Endodermal cell (in vitro differentiated cells): ENCODE measurements at places on chromosomes 5 and 9.

- DNase-seq, result no peak
Observed at GRCh38 chr9:109765830-109766229, 14.2 kb upstream of the PALM2AKAP2 start.

DNA sequence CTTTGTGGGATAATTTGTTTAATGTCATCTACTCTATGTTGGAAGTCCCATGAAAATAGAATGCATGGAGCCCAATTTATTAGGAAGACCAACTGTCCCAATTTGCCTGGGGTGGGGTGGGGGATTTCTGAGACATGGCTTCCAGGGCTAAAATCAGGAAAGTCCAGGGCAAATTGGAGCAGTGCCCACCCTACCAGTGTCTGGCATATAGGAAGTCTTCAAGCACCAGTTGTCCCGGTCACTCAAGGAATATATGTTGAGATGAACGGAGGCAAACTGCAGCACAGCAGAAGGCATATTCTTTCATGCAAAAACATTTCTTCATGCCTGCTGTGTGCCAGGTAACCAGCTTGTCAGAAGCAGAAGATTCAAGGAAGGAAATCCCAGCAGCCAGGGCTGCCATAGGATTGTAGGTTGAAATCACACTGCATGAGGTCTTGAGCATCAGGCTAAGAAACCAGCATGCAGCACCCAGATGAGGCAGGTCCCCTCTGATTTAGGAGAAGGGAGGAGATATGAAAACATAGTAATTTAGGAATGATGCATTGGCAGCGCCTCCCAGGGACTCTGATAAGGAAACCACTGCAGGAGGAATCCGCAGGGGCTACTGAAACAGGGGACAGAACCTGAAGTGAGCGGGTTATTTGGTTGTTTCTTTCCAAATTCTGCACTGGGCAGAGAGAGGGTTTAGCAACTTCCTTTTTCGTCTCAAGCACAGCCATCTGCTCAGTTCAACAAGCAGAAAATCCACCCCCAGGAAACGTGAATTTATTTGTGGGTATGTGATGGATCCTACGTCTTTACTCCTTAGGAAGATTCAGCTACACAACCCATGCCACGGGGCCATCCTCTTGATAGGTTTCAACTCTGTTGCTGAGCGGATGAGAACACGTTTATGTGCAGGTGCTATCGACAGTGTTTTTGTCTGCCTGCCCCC, 112.6 kb upstream of the CPEB4 start:
- DNase-seq, result no peak

- no peak for DNase-seq
Observed at GRCh38 chr9:36053971-36054370, 17.3 kb downstream of the RECK start.

GRCh38 chr5:132003170-132003744, 8.2 kb downstream of the ACSL6 start:
- DNase-seq, result peak; percentile 92

GRCh38 chr9:112002131-112002846, 105.7 kb downstream of the UGCG start:
- DNase-seq, result peak; percentile 22

- no peak for DNase-seq
Observed at GRCh38 chr5:157514974-157515373, 55.0 kb downstream of the NIPAL4 start.

DNA sequence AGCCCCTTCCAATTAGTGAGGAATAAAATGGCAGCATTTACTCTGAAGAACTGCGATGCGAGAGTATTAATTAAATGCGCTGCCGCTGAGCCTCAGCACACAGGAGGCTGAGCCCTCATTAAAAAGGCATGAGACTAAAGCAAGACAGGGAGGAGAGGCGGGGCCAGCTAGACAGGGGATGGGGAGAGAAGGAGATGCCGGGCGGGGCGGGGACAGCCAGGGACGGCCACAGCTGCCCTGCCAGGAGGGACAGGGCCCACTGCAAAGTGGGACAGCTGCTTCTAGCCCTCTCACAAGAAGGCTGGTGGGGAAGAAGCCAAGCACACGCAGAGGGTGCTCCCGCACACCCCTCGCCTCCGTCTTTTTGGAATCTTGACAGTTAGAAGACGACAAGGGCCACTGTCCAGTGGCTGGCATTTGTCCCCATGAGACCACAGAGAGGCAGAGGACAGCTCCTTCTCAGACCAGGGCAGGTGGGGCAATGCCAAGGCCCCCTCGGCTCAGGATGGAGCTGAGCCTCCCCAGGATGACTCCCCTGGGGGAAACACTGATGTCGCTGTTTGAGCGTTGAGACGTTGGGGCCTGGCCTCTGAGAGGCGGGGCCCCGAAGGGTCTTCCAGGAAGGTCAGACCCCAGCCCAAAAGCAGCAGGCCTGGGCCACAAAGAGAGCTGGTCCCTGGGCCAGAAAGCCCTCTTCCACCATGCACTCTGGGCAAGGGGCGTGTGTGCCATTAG, 26.9 kb downstream of the ADAMTS2 start:
- DNase-seq, result no peak

- DNase-seq, result no peak
Observed at GRCh38 chr5:54758038-54758437, 227.4 kb downstream of the ESM1 start.

DNA sequence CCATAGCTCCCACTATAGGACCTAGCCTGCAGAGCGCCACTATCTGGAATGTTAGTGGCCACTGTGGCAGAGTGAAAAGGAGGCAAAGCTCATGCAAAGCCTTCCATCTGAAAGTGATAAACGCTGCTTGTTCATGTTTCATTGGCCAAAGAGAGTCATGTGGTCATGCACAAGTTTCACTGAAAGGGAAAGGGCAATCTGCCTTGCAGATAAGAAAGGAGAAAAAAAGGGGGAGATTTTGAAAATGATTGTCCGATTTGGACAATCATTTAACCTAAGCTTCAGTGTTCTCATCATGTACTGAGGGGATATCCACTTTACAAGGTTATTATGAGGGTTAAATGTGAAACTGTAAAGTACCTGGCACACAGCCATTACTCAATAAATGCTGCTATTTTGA, 9.0 kb upstream of the MOB3B start:
- DNase-seq, result no peak

DNA sequence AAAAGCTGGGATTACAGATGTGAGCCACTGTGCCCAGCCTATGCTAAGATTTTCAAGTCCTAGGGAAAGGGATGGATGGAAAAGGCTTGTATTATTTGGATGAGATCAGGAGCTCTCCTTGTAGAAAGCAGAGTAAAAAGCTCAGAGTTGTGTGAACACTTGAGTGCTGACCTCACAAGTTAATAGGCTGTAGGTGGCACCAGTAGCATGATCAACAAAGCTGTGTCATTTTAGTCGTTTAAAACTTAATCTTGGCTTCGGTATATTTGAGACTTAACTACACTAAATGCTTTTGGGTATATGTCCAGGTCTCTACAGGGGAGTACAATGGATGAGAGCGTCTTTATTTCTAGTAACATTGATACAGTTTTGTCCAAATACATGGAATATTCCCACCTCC, 264.2 kb downstream of the TMEM38B start:
- DNase-seq, result no peak

GRCh38 chr9:34500623-34501267, 22.0 kb downstream of the ENHO start:
- DNase-seq, result peak; percentile 93

- no peak for DNase-seq
Observed at GRCh38 chr5:146450002-146450401, 2.9 kb downstream of the TCERG1 start.

DNA sequence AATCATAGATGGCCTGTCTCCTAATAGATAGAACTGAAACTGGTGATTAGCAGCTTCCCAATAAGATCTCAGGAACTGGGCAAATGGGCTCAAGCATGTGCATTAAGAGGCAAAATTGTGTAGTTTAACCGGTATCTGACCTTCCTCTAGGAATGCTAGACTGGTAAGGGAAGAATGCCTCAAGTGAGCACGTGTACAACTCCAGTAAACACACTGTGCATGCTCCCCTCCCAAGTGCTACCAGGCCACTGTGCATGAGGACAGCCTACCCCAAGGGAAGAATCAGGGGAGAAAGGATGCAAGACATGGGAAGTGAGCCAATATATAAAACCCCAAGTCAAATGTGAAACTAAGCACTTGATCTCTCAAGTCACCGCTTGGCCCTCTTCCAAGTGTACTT, 1157.4 kb upstream of the CDH18 start:
- no peak for DNase-seq

- DNase-seq, result no peak
Observed at GRCh38 chr5:39194466-39195136, 24.8 kb downstream of the FYB1 start.

DNA sequence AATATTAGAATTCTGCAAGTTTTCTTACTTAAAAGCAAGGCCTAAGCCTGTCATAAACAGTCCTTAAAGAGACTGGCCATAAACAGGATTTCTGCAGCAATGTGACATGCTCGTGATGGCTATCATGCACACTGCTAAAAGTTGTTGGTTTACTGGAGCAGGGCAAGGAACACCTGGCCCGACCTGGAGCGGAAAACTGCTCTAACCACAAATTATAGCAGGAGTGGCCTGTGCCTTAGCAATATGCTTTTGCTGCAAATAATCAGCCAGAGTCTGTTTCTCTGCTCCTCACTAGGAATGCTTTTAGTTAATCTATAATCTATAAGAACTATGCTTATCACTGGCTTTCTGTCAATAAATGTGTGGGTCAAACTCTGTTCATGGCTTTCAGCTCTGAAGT, 322.9 kb upstream of the RPS23 start:
- no peak for DNase-seq

DNA sequence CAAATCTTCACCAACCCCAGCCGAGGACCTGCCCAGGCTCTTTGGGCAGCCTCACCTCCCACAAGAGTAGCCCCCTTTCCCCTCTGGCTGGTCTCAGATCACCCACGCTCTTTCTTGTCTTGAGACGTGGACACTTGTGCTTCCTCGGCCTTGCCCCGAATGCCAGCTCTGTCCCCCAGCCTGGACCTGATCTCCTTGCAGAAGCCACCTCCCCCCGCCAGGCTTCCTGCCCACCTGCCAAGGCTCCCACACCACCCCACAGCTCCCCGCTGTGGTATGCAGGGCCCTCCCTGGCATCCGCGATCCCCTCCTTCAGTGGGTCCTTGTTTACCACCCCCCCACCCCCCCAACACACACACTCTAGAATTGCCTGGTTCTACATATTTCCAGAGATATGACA, 133.7 kb downstream of the ROR2 start:
- peak; percentile 44 for DNase-seq

DNA sequence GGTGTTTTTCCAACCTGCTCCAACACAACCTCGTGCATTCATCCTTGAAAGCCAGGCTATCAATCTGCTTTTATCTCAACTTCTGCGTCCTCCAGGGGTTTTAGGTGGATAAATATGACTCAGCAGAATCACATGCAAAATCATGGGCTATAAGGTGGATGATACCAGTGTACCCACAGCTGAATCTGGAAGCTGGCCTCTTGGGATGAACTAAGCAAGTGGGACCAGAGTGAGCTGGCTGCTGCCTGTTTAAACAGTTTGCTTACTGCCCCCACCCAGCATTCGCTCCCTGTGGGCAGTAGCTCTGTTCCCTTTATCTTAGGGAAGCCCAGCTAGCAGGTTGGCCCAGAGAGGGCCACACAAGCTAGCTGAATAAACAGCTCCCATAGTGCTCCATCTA, 194.0 kb downstream of the CRB2 start:
- DNase-seq, result peak; percentile 61

- peak; percentile 83 for DNase-seq
Observed at GRCh38 chr9:97271292-97271691, 36.2 kb upstream of the CCDC180 start.

DNA sequence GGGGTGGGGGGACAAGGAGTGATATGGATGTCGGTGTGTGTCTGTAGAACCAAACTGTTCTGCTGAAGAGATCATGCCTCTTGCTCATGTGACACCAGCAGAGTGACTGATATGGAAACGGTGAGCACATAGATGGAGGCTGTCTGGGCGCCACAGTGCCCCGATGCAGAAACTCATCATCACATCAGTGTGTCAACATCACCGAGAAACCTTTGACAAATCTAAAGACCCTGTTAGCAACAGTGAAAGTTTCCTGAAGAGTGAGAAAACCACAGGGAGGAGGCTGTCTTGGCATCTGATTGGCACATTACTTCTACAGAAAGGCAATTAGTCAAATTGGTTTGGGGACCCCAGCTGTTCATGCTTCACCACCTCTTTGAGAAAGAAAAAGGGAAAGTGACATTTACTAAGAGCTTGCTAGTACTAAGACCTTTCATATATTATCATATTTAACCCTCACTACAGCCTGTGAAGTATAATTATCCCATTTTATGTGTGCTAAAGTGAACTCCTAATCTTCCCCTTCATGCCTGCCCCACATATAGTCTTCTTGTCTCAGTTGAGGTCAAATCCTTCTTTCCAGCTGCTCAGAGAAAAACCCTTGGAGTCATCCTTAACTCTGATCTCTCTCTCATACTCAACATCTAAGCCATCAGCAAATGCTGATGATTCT, 25.6 kb downstream of the CSF2 start:
- peak; percentile 29 for DNase-seq

GRCh38 chr5:14415024-14415697, 166.4 kb upstream of the OTULINL start:
- DNase-seq, result no peak

DNA sequence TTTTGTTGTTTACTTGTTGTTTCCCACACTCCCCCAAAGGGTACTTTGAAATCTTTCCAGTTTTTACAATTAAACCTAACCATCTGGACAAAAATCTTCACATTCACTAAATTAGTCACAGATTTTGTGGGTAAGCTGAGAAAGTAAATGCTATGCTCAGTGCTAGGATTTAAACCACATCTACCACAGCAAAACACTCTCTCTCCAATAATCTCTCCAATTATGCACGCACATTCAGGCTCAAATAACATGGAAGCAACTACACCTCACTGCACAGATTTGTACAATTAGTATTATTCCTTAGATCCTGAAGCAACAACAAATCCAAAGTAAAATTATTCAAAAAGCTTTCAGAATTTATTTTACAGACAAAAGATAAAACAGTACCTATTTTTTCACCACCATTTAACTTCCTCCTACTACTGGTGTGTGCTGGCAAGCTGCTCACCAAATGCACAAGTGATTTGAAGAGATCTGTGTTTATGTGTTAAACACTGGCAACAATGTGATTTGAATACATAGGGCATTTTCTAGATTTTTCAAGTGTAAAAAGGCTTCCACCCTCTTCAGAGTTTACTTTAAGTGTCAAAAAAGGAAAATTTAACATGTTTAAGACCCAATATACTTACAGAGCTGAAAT, 16.6 kb downstream of the ZNF608 start:
- DNase-seq, result peak; percentile 14

GRCh38 chr9:121714873-121715272, 63.4 kb downstream of the DAB2IP start:
- no peak for DNase-seq
